ENCODE measurements at places on chromosomes 5 and 9.

GRCh38 chr9:26058111-26058895 is 380.1 kb upstream of the TUSC1 start:
- DNase-seq: no peak

- DNase-seq: no peak
Measured at GRCh38 chr5:20109326-20109725, 121.3 kb upstream of the CDH18 start.

DNA sequence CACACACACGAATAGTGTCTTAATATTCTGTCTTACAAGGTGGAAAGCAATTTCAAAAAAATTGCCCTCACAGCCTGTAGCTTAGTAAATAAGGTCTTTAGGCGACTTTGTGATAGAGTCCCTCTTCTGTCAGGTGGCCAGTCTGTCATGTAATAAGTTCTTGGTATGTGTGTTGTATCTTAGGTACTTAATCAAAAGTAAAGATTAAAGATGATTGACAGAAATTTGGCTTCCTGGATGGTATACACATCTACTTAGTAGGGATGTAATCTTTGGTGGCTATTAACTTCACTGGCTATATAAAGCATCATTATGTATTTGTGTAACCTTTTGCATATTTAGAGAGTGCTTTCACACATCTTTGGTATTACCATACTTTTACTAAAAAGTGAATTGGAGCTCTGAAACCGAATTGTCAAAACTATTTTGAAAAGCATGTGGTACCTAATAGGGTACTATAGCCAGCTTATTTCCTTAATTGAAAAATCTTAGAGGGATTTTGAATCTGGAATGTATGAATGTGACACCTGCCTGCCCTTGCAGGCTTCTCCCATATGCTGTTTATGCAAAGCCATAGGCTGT is 3.4 kb downstream of the G3BP1 start:
- DNase-seq: no peak

- DNase-seq: no peak
Measured at GRCh38 chr5:149665416-149666175, 64.5 kb upstream of the PPARGC1B start.

DNA sequence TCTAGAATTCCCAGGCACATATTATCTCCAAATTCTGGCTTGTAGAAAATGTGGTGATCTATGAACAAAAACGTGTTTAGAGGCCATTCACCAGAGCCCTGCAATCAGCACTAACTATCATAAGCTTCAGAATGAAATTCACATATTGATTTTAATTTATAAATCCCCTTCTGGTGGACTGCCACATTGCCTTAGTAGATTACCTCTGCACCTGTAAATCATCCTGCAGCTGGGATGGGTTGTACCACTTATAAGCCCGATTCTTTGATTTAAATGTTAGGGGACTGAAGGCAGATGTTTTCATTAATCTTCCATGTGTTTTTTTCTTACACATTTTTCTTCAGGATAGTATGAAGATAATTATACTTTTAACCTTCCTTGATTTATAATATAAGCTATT is 140.7 kb upstream of the PTPRD start:
- no peak for DNase-seq
